Activated CD8-positive, alpha-beta T cell treated with anti-CD3 and anti-CD28 coated beads, Interleukin-2, amount 10 ng/mL, durations not matched to agents 7 days and 5 days (primary cell): ENCODE measurements at places on chromosomes 12 and 14. TPM values are rescaled to one million over a fixed set of nuclear protein-coding genes. Genes with fewer than 3 reads are reported as not detected.

Gene TAS2R13
- 1.1 TPM for total RNA-seq

Gene ZNF839
- total RNA-seq, result 18.1 TPM

Gene ASPG
- total RNA-seq, result not detected

Gene TMEM260
- 13.9 TPM for total RNA-seq

Gene HOXC4
- 1.1 TPM for total RNA-seq

Gene TCTN2
- total RNA-seq, result 3.4 TPM

Gene GATC
- total RNA-seq, result 25.4 TPM

Gene SERPINA9
- total RNA-seq, result not detected

Gene RND1
- 1.4 TPM for total RNA-seq

Gene GALNT16
- not detected for total RNA-seq

Gene SLCO1A2
- not detected for total RNA-seq

Gene BCL11B
- total RNA-seq, result 68.6 TPM

Gene WSCD2
- not detected for total RNA-seq

Gene FMNL3
- 54.5 TPM for total RNA-seq

Gene BIN2
- 158 TPM for total RNA-seq

Gene CRIP1
- 613 TPM for total RNA-seq

Gene SLC6A13
- total RNA-seq, result 0.26 TPM

Gene UBE3B
- 34.1 TPM for total RNA-seq

Gene BAZ1A
- 54.2 TPM for total RNA-seq

Gene TGM1
- 2.7 TPM for total RNA-seq

Gene STYK1
- total RNA-seq, result 5.9 TPM

Gene VRTN
- not detected for total RNA-seq

Gene RNF41
- total RNA-seq, result 32.9 TPM
